ENCODE measurements at places on chromosomes 16 and 17.

DNA sequence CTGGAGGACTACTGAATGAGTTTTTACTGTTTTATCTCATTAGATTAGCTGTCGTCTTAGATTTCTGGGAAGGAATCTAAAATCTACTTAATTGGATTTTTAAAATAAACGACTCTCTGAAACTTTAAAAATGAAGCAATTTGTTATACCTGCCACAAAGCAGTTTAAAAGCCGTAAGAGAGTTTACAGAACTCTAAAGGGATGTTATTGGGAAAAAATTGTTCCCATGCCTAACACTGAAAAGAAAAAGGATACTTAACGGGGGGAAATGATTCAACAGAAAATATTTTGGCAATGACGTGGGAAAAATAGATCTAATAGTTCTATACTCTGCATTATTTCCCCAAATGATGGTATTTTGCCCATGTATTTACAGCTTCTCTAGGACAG lies 27.0 kb downstream of the ARHGAP17 start:
- DNase-seq = no peak

DNA sequence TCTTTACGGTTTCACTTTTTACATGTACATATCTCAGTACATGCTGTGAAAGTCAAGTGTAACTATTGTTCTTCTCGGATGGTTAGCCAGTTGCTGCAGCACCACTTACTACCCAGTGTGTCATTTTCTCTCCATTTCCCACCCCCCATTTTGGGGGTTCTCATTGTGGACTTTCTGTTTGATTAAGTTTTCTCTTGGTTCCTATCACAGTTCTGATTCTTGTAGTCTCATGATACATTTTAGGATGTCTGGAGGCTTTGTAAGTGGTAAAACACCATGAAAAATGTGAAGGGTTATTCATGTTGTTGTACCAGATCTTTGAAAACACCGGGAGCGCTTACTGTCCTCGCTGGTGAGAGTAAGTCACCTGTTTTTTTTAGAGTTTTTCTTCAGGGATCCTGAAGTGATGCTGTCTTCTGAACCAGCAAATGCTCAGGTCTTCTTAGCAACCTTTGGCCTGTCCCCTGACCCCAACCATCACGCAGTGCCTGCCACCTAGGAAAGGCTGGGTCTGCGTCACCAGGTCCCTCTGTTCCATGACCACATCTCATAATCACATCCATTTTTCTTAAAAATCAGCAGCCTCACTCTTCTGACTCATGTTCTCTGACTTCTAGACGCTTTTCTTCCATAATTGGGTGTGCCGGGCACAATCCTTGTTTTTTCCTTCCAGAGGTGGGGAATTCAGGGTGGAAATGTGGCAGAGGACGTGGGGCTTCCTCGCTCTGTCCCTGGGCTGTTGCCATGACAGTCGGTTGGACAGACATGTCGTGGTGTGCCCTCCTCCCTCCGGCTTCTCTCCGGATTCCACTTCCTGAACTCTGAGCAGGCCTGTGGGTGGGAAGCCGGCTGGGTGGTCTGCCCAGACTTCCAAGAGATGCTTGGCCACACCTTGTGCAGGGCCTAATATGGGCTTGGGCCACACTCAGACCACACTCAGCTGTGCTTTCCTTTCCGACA lies 102.6 kb downstream of the NTN1 start:
- DNase-seq = no peak

GRCh38 chr17:82740906-82741759 lies 5.7 kb downstream of the FN3K start:
- no peak for DNase-seq

- no peak for DNase-seq
Observed at GRCh38 chr17:42333053-42333452, 44.8 kb downstream of the STAT5A start.

DNA sequence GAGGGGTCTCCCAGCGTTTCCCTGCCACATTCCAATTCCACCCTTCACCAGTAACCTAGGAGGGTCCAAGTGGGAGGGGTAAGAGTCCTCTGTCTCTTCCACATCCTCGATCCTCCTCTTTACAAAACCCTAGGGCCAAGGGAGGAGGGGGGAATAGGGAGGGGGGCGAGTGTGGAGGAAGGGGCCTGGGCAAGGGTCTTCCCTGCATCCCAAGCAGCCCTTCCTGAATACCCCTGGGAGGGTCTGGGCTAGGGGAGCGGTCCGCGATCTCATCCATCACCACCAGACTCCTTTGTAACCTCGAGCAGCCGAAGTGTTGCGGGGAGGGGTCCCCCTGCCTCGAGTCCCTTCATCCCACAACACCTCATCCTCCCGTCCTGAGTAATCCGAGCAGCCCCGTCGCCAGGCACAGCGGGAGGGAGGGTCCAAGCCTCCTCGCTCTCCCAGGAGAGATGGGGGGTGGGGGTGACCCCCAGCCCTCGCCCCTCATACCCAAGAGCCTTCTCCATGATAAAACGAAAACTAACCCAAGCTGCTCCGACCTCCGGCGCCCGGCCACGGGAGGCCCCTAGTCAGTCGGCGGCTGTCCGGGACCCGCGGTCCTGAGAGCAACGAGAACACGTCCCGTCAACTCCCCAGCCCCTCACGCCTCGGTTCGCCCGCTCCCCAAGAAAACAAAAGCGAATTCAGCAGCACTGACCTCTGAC lies 502 bp downstream of the SMPD3 start:
- no peak for DNase-seq

- no peak for DNase-seq
Observed at GRCh38 chr17:57459286-57459915, 203.1 kb downstream of the MSI2 start.

- no peak for DNase-seq
Observed at GRCh38 chr17:72599891-72600290, 479.1 kb downstream of the SOX9 start.

GRCh38 chr16:84277244-84277823 lies 17.3 kb upstream of the WFDC1 start:
- DNase-seq = peak; percentile 87

DNA sequence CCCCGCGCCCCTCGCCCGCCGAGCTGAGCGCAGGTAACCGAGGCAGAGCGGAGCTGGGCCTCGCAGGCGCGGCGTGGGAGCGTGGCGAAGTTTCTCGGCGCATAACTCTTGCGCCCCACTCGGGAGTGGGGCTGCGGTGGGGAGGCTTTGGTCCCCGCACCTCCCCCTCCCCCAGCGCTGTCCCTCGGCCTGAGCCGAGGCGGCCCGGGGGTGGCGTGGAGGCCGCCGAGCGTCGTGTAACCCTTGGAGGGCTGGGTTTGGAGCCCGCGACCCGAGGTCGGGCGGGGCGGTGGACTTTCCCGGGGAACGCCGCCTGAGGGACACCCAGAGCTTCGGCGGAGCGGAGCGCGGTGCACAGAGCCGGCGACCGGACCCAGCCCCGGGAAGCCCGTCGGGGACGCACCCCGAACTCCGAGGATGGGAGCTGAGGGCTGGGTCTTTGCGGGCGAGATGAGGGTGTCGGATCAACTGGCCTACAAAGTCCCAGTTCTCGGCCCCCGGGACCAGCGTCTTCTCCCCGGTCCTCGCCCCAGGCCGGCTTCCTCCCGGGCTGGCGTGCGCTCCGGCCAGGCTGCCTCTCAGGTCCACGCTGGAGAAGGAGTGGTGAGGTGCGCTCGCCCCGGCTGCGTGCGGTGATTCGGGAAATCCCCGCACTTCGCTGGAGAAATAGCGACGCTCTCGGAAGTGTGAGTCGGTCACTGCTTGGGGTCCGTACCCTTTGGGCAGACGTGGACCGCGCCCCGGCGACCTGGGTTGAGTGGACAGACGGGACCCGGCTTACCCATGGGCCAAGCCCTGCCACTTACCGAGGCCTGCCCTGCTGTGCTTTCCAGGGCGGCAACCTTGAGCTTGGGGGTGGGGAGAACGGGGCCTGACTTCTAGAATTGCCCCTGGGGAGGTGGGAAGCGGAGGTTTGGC lies 168.4 kb downstream of the RAB11FIP4 start:
- no peak for DNase-seq

- no peak for DNase-seq
Observed at GRCh38 chr17:6570731-6571451, 14.5 kb upstream of the PITPNM3 start.

DNA sequence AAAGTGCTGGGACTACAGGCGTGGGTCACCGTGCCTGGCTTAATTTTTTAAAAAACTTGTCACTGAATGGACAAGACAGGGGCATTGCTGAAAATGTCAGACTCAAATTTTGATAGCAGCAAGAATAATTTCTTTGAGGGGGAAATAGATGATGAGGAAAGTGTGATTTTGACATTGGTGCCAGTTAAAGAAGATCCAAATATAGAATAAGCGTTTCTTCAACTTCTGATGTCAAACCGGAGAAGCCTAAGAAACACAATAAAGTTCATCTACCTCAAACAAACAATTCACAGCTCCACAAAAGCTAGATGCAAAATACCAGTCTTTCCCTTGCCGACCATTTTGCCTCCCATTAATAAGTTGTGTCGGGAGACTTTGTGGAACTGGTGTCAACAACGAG lies 4.5 kb downstream of the MT1X start:
- DNase-seq = no peak

GRCh38 chr16:47143677-47144558 lies at the start of gene NETO2:
Gene NETO2 (minus strand): TSS chr16:47143945. CDS start chr16:47143612, 333 bp downstream.
- DNase-seq = peak; percentile 64

GRCh38 chr17:31560616-31561235 lies 169.3 kb downstream of the RAB11FIP4 start:
- DNase-seq = no peak

- no peak for DNase-seq
Observed at GRCh38 chr17:83086907-83087787, 7.7 kb downstream of the METRNL start.

GRCh38 chr17:73645050-73645871 lies 1.0 kb upstream of the SDK2 start:
- DNase-seq = peak; percentile 76

- DNase-seq = peak; percentile 93
Observed at GRCh38 chr17:38464723-38465390, 36.6 kb downstream of the ARHGAP23 start.

DNA sequence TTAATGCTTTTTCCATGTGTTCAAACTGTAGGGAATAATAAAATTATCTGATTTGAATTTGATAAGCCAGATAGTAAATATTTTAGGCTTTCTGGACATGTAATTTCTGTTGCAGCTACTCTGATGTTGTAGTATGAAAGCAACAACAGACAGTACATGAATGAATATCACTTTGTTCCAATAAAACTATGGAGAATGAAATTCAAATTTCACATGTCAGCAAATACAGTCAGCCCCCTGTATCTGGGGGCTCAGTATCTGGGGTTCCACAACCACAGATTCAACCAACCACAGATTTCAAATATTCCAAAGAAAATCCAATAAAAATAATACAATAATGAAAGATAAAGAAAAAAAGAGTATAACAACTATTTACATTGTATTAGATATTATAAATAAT lies 8.2 kb upstream of the CLTC start:
- no peak for DNase-seq

GRCh38 chr17:61000911-61001310 lies 323.3 kb downstream of the BCAS3 start:
- DNase-seq = no peak

DNA sequence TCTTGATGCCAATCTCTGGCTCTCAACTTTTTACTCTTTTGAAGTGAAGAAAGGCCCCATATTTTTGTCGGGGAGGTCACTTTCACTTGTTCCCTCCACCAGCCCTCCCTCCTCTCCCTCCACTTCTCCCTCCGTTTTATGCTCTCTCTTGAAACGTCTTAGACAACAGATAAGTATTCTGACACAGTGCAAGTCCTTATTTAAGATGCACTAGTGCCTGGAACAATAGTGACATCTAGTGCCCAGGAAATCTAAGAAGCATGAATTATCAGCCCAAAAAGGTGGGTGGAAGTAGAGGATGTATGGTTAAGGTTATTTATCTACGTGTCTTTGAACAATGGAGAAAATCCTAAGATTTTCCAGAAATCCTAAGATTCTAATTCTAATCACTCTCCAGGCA lies 17.9 kb downstream of the PSME3IP1 start:
- no peak for DNase-seq

- peak; percentile 75 for DNase-seq
Observed at GRCh38 chr16:67842509-67843342, 606 bp downstream of the THAP11 start.

GRCh38 chr17:44093231-44093900 lies 22.8 kb downstream of the G6PC3 start:
- no peak for DNase-seq

DNA sequence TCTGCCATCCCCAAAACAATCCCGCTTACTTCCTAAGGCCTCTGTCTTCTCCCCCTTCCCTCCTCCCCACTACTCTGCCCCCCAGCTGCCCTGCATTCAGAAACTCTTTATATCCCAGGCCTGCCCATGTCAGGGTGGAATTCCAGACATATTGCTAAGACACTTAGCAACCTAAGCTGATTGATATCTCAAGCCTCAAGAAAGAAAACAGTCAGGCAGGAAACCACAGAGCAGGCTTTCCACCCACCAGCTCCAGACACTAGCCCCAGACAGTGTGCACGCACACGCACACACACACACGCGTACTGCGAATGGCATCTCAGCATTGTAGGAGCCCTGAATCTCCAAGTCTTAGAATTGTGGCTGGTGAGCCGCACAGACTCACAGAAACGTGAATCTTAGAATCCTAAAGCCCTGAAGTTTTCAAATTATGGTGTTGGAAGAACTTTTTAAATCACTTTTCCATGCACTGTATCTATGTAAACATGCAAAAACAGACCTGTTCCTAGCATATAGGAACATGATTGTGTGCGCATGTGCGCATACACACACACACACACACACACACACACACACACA lies 8.8 kb upstream of the LPCAT2 start:
- no peak for DNase-seq

DNA sequence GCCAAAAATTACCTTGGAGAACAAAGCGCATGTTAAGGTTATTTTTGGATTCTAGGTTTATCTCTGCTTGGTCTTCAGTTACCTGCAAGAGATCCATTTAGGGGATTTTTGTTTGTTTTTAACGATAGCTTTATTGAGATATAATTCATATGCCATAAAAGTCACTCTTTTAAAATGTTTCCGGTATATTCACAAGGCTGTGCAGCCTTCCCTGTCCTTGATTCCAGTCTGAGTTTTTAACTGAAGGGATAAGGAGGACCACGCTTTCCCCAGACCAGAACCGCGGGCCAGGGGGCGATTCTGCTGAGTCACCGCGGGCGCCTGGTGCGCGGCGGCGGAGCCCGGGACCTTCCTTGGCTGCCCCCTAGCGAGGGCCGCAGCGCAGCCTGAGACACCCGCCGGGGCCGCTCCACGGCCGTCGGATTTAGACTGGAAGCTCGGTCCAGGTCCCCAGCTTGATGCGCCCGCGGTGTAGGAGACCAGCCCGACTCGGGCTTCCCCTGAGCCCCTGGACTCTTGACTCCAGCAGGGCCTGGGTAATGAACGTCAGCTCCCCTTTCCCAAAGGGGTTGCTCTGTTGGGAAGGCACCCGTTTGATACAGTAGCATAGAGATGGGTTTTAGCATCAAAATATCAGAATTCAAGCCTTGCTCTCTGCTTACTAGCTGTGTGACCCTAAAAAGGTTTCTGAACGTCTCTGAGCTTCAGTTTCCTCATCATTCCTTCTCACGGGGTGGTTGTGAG lies 50.0 kb upstream of the STH start:
- DNase-seq = peak; percentile 83

Data from sciatic nerve (tissue), 2 donors.